Neural crest cell (in vitro differentiated cells): ENCODE measurements at places on chromosomes 2 and 18. TPM values are rescaled to one million over a fixed set of nuclear protein-coding genes. Genes with fewer than 3 reads are reported as not detected.

The SERPINB3 gene
- total RNA-seq, result not detected in 2 replicates

The RETREG2 gene
- 84.6 and 86.0 TPM in 2 replicates for total RNA-seq

The SCN7A gene
- total RNA-seq, result 0.39 and 0.40 TPM in 2 replicates

The SMYD5 gene
- 33.7 and 33.9 TPM in 2 replicates for total RNA-seq

The SERPINB11 gene
- total RNA-seq, result not detected in 2 replicates

The NCK2 gene
- 67.7 and 71.9 TPM in 2 replicates for total RNA-seq

The TGFBRAP1 gene
- 19.6 and 23.8 TPM in 2 replicates for total RNA-seq
